ENCODE measurements at places on chromosomes 6 and 20.

DNA sequence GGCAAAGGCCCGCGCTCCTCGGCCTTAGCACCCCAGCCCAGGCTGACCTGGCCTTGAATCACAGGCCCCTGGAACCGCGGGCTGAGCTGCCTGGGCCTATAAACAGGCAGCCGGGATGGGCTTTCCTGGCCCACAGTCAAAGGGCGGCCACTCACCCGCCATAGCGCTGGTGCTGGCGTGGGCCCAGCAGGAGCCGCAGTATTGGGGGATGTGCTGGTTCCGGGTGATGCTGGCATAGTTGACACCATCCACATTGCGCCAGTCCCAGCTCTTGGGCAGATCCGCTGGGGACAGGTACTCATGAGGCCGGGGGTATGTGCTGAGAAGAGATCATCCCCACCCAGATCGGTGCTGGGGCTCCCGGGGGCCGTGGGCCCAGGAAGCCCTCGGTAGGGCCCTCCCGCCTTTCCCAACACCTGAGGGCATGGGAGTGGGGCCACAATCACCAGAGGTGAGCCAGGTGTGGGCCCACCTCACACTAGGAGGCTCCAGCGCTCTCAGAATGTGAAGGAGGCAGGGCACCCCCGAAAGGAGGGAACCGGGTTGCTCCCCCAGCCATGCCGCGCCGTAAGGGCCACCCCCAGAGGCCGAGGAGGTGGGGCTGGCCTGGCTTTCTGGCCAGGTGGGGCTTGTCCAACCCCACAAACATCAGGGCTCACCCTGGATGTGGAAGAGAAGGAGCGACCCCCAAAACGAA is 739 bp downstream of the CTSZ start:
- no peak for DNase-seq

- DNase-seq: no peak
Measured at GRCh38 chr6:144008120-144008811, at the start of gene PLAGL1. PLAGL1 (minus strand) TSS chr6:144008259; CDS start chr6:143948136, 60,123 bp downstream.

- DNase-seq: no peak
Measured at GRCh38 chr6:29524444-29525310, 34.9 kb downstream of the UBD start.

GRCh38 chr20:8542110-8542486 is 410.0 kb downstream of the PLCB1 start:
- no peak for DNase-seq

GRCh38 chr6:104591573-104592334 is 268.0 kb downstream of the HACE1 start:
- DNase-seq: no peak

DNA sequence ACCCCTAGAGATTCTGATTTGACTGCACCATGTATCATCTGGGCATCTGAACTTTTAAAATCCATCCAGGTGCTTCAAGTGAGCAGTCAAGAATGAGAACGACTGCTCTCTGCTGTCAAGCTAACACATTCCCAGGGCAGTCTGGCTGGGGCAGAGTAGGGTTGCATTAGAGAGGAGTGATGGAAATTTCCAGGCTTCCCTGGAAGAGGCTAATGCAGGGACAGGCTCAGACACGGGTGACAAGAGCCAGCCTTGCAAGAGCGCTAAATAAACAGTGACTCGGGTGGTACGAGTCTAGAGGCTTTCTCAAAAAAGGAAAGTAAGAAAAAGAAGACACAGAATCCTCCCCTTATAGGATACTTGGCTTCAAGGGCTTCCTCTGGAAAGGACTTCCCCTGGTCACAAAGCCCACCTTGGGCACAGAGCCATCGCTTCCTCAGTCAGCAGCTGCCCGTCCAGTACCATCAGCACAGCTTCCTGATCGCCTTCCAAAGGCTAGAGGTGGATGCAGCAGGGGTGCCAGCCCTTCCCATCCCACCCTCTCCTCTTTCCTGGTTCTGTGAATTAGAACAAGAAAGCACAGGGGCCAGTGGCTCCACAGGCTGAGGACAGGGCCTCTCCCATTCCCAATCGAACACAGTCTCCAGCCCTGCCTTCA is 177.4 kb upstream of the RREB1 start:
- no peak for DNase-seq

DNA sequence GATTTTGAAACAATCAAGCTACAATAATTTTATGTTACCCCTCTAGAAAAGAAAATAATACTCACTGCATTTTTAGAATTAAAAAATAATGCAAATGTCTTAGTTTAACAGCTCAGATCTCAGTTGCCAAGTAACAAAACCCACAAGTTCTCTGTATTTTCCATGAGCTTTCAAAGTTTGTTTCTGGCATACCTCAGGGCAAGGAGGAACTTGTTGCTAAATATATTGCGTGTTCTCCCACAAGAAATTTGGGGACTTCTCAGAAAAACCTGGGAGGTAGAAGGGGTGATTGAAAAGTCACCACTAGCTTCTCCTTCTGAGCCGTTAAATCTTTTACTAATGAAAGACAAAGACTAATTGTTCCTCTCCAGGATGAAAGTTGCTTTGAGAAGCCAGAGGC is 236.8 kb upstream of the MARCKS start:
- no peak for DNase-seq

- DNase-seq: no peak
Measured at GRCh38 chr20:38081575-38081974, 48.0 kb downstream of the RPRD1B start.

DNA sequence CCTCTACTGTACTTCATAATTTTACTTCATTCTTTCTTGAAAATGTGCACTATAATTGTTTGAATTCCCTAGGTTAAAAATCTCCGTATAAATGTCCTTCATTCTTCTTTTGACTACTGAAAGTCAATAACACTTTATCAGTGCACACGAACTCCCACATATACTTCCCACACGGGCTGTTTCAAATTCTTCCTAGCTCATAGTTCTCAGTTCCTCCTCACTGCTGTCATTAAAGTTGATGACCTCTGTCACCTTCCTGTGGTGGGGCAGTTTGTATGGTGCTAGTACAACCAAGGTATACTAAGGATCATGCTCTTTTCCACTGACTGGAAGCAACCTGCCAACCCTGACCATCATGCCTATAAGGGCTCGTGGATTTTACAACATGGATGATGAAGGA is 40.0 kb upstream of the CD2AP start:
- no peak for DNase-seq

DNA sequence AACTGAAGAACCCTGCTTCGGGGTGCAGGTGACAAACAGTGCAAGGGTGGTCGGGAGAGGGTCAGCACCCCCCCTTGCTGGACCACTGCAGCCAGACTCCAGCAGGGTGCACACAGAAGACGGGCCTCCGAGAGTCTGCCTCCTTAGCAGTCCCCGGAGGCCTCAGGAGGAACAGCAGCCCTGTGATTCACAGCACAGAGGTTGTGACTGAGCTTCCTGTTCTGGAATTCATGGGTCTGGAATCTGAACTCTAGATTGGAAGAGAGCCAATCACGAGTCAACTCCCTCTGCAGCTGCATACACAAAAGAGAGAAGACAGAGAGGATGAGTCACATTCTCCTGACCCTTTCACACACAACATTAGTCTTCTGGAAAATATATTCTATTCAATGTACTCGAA is 249.0 kb upstream of the OPRM1 start:
- DNase-seq: no peak

- no peak for DNase-seq
Measured at GRCh38 chr6:68741501-68742386, 106.7 kb downstream of the ADGRB3 start.

GRCh38 chr6:44390158-44390683 is 2.7 kb downstream of the CDC5L start:
- DNase-seq: no peak

GRCh38 chr6:111866857-111867256 is 6.4 kb downstream of the FYN start:
- no peak for DNase-seq

DNA sequence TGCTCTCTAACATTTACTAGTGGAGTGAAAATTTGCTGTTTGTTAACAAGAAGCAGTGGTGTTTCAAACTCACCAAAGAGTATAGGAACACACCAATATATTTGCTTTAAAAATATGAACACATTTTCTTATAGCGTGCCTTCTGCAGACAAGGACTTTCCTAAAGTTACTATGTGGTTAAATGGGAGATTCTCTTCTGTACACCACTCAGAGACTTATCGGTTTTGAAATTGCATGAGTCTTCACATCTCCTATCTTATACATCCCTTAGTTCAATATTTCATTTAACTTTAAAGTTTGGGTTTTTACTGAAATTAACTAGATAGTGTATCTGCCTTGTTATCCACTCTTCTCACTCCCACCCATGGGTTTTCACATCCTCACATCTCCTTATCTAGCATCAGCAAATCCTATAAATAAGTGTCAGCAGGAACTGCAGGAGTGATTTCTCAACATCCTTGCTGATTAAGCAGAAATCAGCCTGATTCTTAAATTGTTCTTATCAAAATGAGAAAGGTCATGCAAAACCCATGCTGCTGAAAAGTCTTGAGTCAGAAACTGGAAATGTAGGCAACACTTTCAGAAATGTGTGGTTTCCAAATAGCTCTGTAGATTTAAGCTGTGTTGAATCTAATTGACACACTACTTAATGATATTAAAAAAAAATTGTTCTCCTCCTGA is 1075.6 kb upstream of the GJE1 start:
- DNase-seq: no peak

DNA sequence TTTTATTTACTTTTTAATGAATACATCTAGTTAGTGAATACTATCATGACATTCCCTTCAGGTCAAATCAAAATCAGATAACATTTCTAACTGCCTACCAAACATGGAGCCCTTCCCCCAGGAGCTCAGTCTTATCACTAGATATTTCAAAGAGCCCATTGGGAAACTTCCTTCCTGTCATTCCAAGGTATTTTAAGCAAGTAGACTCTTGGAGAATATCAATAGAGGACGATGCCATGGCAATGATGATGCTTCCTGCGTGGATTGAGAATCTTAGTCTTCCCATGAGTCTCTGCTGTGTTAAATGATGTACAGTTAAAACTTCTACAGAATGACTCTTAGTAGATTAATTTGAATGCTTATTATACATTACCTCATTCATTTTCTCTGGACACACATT is 384.9 kb downstream of the CENPW start:
- no peak for DNase-seq

DNA sequence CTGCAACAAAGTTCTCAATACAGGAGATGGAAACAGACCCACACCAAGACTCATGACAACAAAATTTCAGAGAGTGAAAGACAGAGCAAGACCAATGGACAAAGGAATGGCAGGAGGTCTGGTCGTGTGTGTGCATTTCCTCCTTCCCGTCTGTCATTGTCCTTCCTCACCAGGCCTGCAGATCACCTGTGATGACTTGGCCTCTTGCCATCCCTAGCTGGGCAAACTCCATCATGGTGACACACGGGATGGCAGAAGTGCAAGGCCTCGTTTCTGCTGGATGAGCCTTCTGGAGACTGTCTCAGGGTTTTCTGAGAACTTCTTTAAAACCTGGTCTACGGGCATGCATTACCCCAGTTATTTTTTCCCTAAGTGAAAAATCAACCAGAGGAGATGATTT is 49.2 kb downstream of the RPP21 start:
- DNase-seq: no peak

GRCh38 chr20:44720997-44721784 is 6.0 kb downstream of the CCN5 start:
- DNase-seq: no peak

- no peak for DNase-seq
Measured at GRCh38 chr6:151175662-151176445, 63.9 kb upstream of the AKAP12 start.

- peak; percentile 80 for DNase-seq
Measured at GRCh38 chr20:44217342-44218092, 6.9 kb upstream of the OSER1 start.

DNA sequence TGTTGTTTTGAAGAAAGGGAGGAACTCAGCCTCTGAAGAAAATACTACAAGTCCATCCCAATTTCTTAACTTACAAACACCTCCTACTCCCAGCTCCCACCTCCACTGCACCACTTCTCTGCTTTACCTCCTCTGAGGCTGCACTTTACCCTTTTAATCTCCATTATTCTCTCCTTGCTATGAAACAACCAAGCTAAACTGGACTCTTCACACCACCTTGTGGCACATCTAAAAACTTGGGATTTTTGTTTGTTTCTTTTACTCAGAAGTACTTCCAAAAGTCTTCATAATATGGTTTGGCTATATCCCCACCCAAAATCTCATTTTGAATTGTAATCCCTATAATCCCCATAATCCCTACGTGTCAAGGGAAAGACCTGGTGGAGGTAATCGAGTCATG is 142.2 kb downstream of the MOXD1 start:
- no peak for DNase-seq

GRCh38 chr6:166579237-166579850 is 7.1 kb downstream of the RAMACL start:
- DNase-seq: no peak

GRCh38 chr20:47985092-47985850 is 200.0 kb upstream of the SULF2 start:
- no peak for DNase-seq
